GF-D8 (cell line): ENCODE measurements at places on chromosomes 3 and 15.

DNA sequence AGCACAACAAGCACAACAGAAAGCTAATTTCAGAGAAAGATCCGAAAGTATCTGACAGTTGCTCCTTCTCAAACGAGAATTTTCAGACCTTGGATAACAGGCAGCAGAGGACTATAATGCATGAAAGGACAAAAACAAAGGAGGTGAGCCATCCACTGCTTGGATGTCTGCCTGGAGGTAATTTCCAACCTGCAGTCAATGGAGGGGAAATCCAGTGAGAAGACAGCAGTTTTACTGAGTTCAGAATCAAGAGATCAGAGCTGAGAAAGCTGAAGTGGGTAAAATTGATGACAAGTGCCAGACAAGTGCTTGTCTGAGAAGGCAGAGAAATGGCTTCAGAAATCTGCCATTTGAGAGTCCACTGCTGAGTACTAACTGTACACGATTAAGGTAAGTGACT, 22.1 kb downstream of the UBE3A start:
- DNase-seq, result no peak

GRCh38 chr15:69976366-69976994, 121.2 kb downstream of the TLE3 start:
- no peak for DNase-seq

GRCh38 chr15:79724312-79724711, 172.5 kb downstream of the MTHFS start:
- no peak for DNase-seq

- no peak for DNase-seq
These were observed 121.1 kb upstream of the ACP3 start for GRCh38 chr3:132196113-132196512.

- no peak for DNase-seq
These were observed 67.8 kb downstream of the ARHGAP31 start for GRCh38 chr3:119362010-119362409.

DNA sequence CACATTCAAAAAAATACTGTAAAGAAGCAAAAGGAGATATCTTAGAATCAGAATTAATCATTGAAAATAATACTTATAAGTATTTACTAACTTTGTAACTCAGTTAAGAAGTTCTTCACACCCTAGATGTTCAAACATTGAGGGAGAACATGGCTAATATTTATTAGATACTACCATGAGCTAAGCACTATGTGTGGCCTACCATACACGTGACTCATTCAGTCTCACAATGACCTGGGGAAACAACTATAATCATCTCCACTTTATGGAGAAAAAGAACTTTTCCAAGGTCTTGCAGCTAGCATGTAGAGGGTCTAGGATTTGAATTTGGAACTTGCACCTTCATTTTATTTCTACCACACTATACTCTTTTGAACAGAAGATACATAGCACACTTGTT, 361.9 kb upstream of the CFAP20DC start:
- no peak for DNase-seq

DNA sequence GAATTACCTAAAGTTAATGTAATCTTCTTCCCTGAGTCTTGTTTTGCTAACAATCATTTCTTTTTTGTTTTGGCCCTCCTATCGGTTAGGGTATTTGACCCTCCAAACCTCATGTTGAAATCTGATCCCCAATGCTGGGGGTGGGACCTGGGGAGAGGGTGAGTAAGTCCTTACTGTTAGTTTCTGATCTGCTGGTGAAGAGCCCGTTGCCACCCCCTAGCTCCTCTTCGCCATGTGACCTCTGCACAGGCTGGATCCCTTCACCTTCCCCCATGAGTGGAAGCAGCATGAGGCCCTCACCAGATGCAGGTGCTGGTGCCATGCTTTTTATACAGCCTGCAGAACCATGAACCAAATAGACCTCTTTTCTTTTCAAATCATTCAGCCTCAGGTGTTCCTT, 62.8 kb upstream of the ADCY5 start:
- no peak for DNase-seq

GRCh38 chr3:106183762-106184391, 315.1 kb upstream of the CBLB start:
- DNase-seq, result no peak

- no peak for DNase-seq
These were observed 121.9 kb downstream of the SLCO3A1 start for GRCh38 chr15:91975241-91975978.

DNA sequence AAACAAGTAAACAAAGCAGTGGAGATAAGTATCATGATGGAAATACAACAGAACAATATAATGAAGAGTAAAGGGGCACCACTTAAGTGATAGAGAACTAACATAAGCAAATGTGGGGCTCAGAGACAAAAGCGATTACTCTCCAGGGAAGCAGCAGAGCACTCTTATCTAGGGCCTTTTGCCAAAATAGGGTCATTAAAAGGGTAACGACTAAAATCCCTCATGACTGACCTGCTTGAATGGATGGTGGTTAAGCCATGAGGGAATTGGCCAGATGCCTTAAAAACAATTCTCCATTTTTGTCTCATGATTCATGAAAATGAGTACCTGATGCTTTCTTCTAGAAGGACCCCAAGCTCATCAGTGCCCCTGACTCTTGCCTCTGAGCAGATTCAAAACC, 3.2 kb upstream of the SLC7A14 start:
- no peak for DNase-seq

GRCh38 chr3:141434255-141434654, 52.6 kb upstream of the RASA2 start:
- DNase-seq, result no peak

- no peak for DNase-seq
These were observed 57.4 kb upstream of the POLR2M start for GRCh38 chr15:57649138-57649537.

- peak; percentile 34 for DNase-seq
These were observed 41.9 kb downstream of the NDUFB4 start for GRCh38 chr3:120637851-120638559.

DNA sequence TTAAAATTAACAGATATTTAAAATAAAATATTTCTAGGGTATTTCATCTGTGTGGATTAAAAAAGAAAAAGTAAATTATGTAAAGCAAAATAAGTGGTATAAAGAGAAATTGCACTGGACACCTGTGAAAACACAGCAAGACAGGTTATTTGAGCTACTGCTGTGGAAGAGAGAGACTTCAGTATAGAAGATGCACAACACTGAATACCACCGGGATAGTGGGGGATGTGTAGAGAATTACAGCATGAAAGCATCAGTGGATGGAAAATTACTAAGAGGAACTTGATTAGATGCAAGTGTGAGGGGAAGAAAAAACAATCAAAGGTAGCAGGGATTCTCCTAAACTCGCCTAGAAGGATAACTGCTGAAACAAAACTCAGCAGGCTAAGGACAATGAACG, 1242.5 kb upstream of the GBE1 start:
- no peak for DNase-seq

DNA sequence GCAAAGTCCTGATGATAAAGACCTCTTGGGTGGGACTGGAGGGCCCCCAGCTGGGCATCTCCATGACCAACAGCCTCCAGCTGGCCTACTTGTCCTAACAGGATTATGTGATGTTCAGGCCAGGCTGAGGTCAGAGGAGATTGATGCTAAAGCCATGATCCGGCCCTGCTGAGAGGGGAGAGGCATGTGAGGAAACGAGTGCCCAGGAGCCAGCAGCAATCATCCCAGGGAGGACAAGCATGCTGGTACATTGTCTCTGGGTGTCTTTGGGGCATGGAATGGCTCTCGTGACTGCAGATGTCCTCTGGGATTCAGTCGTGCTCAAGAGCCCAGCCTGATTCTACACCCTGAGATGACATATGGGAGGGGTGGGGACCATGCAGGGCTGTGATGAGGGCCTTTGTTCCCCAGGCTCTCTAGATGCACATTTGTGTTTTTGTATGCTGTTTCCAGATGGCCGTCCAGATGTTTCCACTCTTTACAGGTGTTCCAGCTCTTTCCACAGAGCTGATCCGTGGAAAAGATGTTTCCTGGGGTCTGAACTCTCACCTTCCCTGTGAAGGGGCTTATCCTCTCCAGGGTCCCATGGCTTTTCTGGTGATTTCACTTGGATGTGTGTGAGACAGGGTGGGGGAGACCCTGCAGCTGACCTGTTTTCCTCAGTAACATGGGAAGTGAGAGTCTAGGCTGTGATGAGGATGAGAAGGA, 20.2 kb downstream of the SLC24A1 start:
- no peak for DNase-seq

GRCh38 chr3:4019501-4019900, 220.3 kb downstream of the LRRN1 start:
- no peak for DNase-seq

GRCh38 chr3:159887911-159888310, 100.7 kb upstream of the IL12A start:
- no peak for DNase-seq

DNA sequence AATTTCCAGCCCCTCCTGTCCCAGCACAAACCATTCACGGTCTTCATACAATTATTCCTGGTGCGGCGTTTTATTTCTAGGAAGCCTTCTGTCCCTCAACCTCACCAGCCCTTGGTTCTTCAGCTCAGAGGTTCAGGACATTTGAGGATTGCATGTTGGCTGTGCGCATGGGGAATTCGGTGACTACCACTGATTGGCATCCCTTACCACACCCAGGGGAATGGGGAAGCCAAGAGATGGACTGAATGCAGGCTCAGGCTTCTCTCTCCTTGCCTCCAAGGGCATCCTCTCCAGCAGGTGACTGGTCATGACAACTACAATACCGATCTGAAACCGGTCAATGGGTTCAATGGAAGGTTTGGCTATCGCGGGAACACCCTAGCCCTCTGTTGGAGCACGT, 153.8 kb downstream of the MTHFS start:
- no peak for DNase-seq

DNA sequence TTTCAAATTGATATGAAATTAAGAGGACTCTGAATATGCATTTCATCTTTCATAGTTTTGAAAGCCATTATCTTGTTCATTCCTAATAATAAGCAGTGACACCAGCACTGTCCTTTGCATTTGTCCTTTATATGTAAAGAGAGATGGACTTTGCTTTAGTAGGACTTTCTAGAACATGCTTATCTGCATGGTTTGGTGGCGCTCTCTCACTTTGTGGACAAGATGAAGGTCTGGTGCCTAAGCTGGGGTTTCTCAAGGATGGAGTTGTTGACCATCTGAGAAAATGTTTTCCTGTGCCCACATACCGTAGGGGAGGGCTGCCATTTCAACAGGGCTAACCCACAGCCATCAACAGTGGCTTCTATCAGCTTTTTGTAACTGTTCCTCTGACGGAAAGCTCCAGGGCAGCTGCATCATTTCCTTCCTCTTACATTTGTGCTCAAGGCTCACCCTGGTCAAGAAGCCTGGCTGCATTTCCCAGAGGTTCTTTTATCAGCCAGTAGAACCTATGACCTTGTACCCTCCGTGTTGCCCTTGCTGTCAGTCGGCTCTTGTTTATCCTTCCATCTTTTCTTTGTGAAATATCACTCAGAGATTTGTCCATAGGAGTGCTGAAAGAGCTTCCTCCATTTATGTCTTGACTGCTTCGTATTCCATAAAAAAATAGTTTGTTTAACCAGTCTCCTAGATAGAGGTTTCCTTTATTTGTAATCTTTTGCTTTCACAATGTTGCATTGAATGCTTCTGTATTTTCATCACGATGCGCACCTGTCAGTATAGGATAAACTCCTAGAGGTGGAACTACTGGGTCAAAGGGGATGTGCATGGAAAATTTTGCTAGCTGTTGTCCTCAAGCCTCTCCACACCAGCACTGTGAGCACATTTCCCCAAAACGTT, 44.6 kb downstream of the ABHD2 start:
- peak; percentile 97 for DNase-seq

GRCh38 chr15:69060041-69060481, 45.6 kb downstream of the NOX5 start:
- no peak for DNase-seq

- DNase-seq, result no peak
These were observed 187.9 kb downstream of the SLCO3A1 start for GRCh38 chr15:92041371-92041770.

- no peak for DNase-seq
These were observed 144.6 kb upstream of the TMCO5A start for GRCh38 chr15:37789881-37790280.

- no peak for DNase-seq
These were observed 1.9 kb downstream of the SLC28A1 start for GRCh38 chr15:84886211-84886983.

DNA sequence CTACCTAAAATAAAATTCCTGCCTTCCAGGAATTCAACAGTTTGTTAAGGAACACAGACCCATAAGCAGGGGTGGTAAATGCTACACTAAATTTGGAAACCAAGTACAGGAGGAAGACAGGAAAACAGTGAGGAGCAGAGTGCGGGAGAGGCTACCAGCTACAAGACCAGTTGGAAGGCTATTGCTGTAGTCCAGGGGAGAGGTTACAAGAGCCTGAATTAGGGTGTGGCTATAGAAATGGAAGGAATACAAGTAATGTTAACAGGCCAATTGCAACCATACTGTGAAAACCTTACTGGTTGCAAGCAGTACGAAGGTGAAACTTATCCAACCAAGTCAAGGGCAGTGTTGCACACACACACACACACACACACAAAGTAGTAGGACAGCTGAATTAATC, 880 bp upstream of the ARMC8 start:
- DNase-seq, result no peak

- DNase-seq, result no peak
These were observed 141.0 kb downstream of the WDR72 start for GRCh38 chr15:53618461-53618860.

DNA sequence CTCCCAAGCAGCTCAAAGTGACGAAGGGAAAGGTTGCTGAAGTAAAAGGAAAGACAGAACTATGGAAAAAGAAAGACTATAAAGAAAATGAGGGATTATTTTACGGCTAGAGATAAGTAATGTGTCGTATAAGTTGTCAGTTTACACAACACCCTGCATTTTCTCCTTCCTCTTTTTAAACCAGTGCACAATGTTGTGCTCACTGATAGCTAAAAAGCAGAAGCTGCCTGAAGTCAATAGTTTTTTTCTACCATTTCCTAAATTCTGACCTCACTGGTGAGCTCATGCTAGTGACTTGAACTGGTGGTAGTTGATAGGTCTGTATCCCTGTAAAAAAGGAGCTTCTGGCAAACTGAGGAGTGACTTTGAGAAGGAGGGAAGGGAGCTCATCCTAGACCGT, 368.6 kb upstream of the GBE1 start:
- DNase-seq, result peak; percentile 83

DNA sequence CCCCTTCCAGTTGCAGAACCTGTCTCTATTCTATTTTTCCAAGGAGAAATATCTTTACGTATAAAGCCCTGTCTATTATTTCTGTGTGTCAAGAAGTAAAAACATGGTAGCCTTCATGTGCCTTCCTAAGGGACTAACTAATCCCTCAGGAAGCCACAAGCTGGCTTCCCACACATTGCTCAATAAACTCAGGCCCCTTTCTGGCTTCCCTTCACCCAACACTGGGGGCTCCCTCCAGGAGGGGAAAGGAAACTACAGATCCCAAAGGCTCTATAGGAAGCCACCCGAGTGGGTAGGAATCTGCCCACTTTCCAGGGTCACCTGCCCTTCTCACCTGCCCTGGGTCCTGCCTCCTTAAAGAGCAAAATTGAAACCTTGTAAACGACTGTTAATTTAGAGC, 4.6 kb downstream of the TLE3 start:
- no peak for DNase-seq

DNA sequence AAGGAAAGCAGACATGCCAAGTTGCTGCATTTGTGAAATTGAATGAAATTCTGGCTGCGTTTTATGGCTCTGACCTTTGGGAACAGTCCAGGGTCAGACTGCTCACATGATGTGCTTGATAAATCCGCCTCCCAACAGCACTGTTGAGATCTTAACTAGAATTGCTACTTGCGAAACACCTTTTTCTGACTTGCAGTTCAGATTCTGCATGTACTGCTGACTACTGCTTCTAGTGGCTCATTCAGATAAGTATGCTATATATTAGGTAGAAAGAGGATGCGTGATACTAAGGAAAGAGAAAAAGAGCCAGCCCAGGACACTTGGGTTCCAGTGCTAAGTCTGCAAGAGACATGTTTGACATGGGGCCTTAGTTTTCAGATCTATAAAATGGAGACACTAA, 129.4 kb downstream of the LPP start:
- DNase-seq, result no peak
